ENCODE measurements at places on chromosomes 4 and X.

GRCh38 chrX:100379388-100379986, 30.6 kb downstream of the PCDH19 start:
- no peak for DNase-seq

DNA sequence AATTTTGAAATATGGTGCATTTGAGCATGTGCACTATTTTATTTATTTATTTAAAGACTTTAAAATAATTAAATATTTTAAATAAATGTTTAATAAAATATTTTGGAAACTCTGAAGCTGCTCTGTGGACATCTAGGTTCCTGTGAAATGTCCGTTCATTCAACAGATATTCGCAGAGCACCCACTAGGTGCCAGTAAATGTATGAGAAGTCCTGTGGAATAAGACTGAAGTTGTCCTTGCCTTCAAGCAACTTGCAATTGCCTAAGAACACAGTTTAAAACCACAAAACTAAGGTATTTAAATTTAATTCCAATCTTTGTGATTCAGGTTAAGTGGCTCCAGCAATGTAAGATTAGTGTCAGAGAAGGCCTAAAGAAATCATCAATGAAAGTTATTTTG, 306.7 kb downstream of the GBA3 start:
- no peak for DNase-seq

- no peak for DNase-seq
Measured at GRCh38 chr4:70895811-70896491, 6.2 kb upstream of the MOB1B start.

GRCh38 chr4:22072726-22073125, 124.2 kb upstream of the KCNIP4 start:
- no peak for DNase-seq

DNA sequence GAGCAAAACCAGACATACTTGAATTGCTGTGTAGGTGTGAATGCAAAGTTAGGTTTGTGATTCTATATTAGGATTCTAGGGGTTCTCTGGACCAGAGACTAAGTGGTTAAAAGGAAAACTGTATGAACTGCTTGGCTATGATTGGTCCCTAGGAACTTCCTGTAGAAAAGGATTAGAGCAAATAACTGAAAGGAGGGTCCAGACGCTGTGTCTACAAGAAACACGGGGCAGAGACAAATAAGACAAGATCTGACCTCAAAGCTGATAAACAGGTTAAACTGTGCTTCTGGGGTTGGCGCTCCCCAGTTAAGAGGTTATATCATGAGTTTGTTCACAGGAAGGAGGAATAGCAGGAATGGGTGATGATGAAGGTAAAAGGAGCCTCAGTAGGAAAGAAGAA, 183.6 kb downstream of the MGST2 start:
- no peak for DNase-seq

DNA sequence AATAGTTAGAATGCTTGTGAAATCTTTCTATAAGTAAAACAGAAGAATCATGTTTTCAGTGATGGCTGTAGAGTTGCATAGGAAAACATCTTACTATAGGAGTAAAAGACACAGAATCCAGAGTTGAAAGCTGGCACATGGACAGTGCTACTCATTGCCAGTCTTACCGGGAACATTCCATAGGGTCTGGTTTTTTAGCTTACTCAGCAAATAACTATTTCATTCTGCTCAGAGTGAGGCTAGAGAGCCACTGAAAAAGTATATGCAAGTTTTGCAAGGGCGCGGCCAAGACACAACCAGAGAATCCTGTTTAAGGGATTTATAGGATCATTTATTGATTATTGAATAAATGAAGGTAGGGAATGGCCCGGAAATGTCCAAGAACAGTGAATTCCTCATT, 60.3 kb downstream of the MTHFD2L start:
- DNase-seq: no peak

DNA sequence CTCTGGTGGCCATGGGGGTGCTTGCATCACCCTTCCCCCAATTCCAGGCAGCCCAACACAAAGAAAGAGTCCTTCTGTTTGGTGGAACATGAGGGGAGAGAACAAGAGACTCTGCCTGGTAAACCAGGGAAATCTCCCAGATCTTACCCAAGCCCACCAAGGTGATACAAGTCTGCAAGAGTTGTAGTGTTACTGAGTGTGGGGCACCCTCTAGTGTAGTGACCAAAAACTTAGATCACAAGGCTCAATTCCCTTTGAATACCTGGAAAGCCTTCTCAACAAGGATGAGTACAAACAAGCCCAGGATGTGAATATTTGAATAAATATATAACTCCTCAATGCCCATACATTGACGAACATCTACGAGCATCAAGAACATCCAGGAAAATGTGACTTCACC, 64.7 kb downstream of the IL13RA2 start:
- no peak for DNase-seq

DNA sequence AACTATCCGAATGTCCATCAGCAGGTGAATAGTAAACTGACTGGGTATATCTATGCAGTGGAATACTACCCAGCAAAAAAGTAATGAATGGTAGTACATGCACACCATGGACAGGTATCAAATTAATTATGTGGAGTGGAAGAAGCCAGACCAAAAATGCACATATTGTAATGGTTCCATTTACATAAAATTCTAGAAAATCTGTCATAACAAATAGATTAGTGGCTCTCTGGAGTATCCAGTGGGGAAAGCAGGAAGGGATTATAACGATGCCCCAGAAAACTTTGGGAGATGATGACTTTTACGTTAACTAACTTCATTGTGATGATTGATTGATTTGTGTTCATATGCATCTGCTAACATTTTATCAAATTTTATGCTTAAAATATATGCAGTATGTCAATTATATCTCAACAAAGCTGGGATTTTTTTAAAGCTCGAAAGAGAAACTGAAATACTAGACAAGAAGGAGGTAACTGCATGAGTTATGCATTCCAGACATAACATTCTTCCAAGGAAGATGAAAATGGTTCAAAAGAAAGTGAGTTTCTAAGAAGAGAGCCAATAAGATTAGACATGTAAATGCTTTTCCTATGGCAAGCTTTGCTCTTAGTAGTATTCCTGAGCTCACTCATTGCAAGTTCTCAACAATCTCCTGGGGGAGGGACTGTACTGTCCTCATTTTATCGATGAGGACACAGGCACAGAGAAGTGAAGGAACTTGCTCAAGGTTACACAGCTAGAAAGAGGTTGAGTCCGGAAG, 58.6 kb upstream of the MSX1 start:
- DNase-seq: no peak

DNA sequence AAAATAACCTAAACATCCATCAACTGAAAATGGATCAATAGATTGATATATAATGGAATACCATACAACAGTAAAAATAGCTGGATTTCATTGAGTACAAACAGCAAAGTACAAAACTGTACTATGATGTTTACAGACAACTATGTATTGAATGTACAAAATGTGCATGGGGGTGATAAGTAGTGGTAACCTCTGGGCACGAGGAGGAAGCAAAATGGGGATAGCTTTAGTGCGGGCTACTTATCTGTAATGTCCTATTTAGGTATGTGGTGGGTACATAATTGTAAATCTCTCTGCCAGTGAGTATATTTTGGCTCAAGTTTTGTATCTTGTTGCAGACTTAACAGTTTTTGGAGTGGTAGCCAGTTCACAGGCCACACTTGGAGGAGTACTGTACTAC, 123.6 kb downstream of the STAG2 start:
- DNase-seq: no peak

- DNase-seq: no peak
Measured at GRCh38 chr4:99201690-99202089, 17.4 kb downstream of the ADH6 start.

- no peak for DNase-seq
Measured at GRCh38 chr4:159549098-159549518, 446.2 kb downstream of the RAPGEF2 start.

Data from heart left ventricle (tissue), 16 donors.